ENCODE measurements at places on chromosomes 11 and 22. TPM values are rescaled to one million over a fixed set of nuclear protein-coding genes. Genes with fewer than 3 reads are reported as not detected.

GRCh38 chr11:133506551-133507094 is 25.7 kb downstream of the OPCML start:
- no peak overlapping the region for H3K4me3 ChIP-seq
- no peaks in the 10 kb centered on the region for H3K27me3 ChIP-seq
- no peaks in the 10 kb centered on the region for H3K36me3 ChIP-seq
- no peak overlapping the region for H3K27ac ChIP-seq
- DNase-seq = no peak

DNA sequence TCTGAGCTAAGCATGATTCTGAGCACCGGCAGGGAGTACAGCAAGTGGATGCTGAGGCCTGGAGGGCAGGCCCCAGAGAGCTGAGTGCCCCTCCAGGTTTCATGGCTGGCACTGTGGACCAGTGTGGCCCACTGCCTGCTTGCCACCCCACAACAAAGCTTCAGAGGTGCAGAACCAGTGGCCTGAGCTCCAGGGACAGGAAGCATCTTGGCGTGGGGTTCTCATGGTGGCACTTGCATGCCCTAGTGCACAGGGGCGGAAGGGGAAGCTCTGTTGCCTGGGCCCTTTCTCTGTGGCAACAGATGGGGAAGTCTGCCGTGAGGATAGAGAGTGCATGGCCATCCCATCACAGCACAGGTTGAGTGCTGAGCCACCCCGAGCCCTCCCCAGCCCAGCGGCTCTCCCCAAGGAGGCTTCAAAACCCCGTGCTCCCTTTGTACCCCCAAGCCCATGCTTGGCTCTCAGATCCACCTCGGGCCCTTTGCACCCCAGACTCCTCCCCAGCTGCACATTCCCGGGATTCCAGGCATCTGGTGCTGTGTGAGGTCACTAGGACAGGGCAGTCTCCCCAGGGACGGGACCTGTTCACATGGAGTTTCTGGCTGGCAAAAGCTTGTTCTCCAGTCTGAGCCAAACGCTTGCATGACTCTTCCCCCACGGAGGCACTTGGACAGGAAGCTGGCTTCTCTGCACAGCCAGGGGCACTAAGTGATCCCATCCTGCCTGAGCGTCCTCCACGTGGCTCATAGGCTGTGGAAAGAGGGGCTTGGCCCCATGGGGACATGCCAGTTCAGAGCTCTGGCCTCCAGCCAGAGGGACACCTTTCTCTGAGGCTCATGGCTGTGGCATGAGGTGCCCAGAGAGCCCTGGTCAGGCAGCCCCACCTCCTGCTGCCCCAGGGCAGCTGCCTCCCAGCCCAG is 4.2 kb downstream of the SLC25A1 start:
- no peak overlapping the region for H3K27ac ChIP-seq
- H3K4me3 ChIP-seq = no peak overlapping the region
- H3K36me3 ChIP-seq = peaks cover 61% of the 10 kb centered on the region
- peaks cover 63% of the 10 kb centered on the region for H3K4me1 ChIP-seq
- peaks cover 7% of the 10 kb centered on the region for H3K27me3 ChIP-seq
- DNase-seq = peak; percentile 63

- H3K27me3 ChIP-seq = no peaks in the 10 kb centered on the region
- no peaks in the 10 kb centered on the region for H3K36me3 ChIP-seq
- peak overlapping the region; percentile 78 for H3K4me3 ChIP-seq
- no peak overlapping the region for H3K27ac ChIP-seq
Observed at GRCh38 chr22:28884747-28885350, 1.5 kb downstream of the ZNRF3 start.

- H3K36me3 ChIP-seq = peaks cover 92% of the 10 kb centered on the region
- no peak overlapping the region for H3K4me3 ChIP-seq
- H3K4me1 ChIP-seq = peaks cover 40% of the 10 kb centered on the region
- H3K27ac ChIP-seq = no peak overlapping the region
Observed at GRCh38 chr11:66338276-66339161, 2.3 kb upstream of the RIN1 start.

DNA sequence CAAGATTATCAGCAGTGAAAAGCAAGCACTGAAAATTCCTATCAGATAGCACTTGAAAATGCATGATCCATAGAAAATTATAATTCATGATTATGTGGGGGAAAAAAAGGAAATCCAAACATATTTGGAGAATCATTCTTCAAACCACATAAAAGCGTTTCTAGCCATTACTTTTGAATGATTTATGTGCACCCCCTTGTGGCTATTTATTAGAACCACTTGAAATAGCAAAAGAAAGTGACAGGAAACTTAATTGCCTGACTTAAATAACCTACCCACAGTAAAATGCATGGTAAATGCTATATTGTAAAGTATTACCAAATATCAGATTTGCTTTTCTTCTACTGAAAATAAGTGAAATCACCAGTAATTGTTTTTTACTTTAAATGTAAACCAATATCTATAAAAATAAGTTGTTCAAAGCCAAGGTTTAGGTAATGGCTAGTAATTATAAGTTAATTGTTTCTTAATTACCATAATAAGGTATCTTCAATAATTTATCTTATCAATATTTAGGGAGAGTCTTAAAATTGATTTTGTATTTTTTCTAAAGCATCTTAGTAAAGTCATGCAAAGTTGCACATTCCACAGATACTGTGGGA is 168.5 kb downstream of the ARHGAP42 start:
- H3K36me3 ChIP-seq = no peaks in the 10 kb centered on the region
- no peaks in the 10 kb centered on the region for H3K27me3 ChIP-seq
- peaks cover 3% of the 10 kb centered on the region for H3K4me1 ChIP-seq

DNA sequence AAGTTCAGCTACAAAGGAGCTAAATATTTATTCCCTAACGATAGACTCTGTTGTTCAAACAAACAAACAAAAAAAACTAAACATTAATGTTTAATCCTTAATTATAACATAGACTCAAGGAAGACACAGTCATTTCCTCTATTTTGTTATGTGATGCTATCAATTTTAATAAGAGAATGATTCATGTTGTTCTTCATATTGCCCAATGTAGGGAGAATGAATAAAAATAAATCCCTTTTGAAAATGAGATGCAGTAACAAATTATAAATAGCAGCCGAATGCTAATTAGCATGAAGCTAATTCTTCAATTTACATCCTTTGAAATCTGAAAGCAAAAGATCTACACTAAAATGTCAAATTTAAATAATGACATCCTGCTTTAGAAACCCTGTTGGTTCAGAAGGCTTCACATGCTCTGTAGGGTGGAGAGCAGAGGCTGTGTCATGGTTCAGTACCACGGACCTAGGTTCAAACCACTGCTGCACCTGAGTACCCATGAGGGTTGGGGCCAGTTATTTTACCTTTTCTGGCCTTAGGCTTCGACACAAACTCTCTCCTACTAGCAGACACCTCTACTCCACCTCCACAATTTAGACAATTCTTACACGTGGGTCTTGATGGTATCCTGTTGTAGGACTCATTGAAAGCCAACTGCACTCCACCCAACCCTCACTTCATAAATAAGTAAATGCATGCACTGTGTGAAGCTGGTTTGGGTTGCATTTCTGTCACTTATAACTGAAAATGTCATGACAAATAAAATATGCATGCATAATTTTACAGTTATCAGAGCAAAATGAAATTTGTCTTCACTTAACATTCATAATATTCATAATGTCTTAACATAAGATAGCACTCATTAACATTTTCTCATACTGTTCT is 89.0 kb downstream of the RRAS2 start:
- no peaks in the 10 kb centered on the region for H3K27me3 ChIP-seq
- no peak overlapping the region for H3K27ac ChIP-seq
- H3K36me3 ChIP-seq = no peaks in the 10 kb centered on the region
- no peak for DNase-seq
- no peak overlapping the region for H3K4me3 ChIP-seq

DNA sequence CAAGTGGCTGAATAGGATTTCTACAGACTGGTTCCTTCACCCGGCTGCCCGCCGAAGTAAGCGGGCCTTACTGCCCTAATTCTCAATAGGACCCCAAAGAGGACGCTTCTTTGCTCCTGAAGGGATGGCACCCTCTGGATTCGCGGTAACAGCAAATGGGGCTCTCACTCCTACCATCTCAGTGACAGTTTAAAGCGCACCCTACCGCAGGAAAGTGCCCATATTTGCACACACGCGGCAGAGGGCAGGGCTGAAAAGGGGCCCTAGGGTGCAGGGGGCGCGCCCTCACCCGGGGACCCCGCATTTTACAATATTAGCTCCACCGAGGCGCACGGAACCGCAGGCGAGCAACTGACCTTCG is 985 bp upstream of the UPB1 start:
- H3K27ac ChIP-seq = no peak overlapping the region
- no peak for DNase-seq
- no peaks in the 10 kb centered on the region for H3K4me1 ChIP-seq
- H3K27me3 ChIP-seq = no peaks in the 10 kb centered on the region

GRCh38 chr11:115141231-115142114 is 362.7 kb downstream of the CADM1 start:
- no peak overlapping the region for H3K27ac ChIP-seq
- DNase-seq = no peak
- no peaks in the 10 kb centered on the region for H3K27me3 ChIP-seq
- no peaks in the 10 kb centered on the region for H3K36me3 ChIP-seq
- no peaks in the 10 kb centered on the region for H3K4me1 ChIP-seq

DNA sequence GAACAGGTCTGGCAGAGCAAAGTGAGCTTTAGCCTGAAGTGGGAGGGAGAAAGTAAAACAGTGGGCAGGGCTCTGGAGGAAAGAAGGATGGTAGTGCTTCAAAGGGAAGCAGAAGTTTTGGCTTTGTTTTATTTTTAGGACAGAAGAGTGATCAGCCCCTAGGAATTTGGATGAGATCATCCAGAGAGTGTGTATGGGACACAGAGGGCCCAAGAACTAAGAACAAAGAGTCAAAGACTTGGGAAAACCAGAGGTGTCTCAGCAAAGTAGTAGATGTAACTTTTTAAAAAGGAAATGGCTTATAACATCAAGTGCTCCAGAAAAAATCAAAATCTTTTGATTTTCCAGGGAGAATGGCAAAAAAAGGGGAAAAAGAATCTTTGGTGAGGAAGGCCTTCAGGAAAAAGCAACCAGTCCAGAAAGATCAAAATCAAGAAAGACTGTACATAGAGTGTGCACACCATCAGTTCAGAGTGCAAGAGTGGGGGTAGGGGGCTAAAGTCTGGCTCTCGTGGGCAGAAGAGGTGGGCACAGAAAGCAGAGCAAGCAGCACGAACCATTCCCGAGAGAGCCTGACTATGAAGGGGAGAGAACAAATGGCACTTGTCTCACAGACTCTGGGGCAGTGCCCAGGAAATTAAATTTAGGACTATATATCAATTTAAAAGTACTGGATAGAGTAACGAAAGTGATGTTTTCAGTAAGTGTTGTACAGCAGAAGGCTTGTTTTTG is 30.0 kb downstream of the MAPK1 start:
- H3K4me3 ChIP-seq = no peak overlapping the region
- no peaks in the 10 kb centered on the region for H3K27me3 ChIP-seq
- peak; percentile 67 for DNase-seq
- peak overlapping the region; percentile 91 for H3K27ac ChIP-seq

GRCh38 chr11:30488304-30488998 is 97.7 kb downstream of the MPPED2 start:
- no peak for DNase-seq
- no peak overlapping the region for H3K27ac ChIP-seq
- H3K27me3 ChIP-seq = no peaks in the 10 kb centered on the region
- H3K36me3 ChIP-seq = no peaks in the 10 kb centered on the region

The SOX10 gene
- total RNA-seq = not detected

The P4HA3 gene
- not detected for total RNA-seq

The NXPE1 gene
- not detected for total RNA-seq

The ADM2 gene
- total RNA-seq = 0.05 TPM

All from SJSA1 (cell line).